T-helper 17 cell (primary cell): ENCODE measurements at places on chromosomes 3 and 15. TPM values are rescaled to one million over a fixed set of nuclear protein-coding genes. Genes with fewer than 3 reads are reported as not detected.

DNA sequence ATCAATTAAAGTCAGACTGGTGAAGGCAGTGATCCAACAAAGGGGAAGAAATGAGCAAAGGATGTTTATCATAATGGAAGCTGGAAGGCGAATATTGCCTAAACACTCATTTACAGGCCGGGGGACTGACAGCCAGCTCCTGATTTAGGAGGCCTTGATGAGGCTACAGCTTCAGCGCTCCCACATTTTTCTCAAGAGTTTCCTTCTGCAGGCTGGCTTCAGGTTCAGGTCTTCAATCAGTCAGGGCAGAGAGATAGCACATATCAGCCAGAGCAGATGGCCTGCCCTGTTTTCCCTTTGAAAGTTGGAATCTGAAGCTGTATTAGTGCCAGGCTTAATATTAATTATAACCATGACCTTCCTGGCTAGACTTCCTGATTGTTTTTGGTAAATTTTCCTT, 218.9 kb downstream of the SV2B start:
- no peak for DNase-seq

DNA sequence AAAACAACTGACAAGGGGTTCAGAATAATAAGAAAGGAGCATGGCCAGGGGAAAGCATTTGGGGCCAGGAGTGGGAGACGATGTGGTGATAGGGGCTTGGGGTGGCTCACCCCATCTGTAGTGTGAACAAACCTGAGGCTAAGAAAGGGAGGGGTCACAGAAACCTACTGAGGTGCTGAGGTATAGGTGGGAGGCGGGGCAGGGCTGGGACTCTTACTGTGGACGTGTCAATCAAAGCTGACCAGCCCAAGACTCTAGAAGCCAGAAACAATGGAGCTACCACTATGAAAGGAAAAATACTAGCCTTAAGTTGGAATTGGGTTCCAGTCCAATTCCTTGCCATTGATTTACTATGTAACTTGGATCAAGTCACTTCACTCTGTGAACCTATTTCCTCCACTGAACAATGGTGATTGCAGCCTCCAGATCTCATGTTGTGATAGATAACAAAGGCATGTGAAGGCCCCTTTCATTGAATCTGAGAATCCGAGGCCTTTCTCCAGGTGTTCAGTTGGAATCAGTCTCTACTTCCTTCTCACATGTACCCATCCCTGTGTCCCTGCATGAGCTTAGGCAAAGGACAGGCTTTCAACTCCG, 260.9 kb upstream of the HES1 start:
- no peak for DNase-seq

- DNase-seq, result no peak
Observed at GRCh38 chr3:117010318-117010717, 300.7 kb downstream of the TUSC7 start.

DNA sequence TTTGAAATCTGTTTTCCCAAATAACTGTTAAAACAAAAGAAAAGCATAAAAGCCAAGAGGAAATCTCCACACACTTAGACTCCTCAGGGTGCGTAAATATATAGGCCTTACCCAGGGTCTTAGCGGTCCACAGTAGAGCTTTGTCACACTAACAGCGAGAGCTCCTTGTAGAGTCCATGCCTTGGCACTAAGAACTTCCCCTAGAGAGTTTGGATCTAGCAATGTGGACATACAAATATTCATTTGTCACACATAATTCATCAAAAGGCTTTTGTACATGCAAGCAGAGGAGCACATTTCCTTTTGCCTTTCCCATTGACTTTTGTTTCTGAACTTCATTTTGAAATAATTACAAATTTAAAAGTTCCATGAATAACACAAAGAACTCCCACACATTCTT, 11.0 kb upstream of the SLMAP start:
- DNase-seq, result no peak

GRCh38 chr3:116473602-116474001, 28.3 kb upstream of the LSAMP start:
- no peak for DNase-seq

DNA sequence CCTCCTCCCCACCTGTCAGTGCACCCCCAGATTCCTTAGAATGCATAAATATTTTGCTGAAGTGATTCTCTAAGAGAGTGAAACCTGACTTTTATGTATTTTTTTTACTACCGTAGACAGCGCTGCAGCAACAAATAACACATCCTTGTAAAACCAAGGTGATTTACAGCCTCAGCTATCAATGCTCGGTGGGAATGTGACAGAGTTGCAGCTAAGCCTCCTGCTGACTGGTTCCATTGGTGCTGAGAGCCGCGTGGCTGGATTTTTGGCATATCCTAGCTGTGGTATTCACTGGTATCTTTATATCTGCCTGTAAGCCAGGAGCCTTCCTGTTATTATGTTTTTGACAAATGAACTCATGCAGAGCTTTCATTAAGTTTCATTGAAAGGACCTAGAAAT, 11.0 kb downstream of the FGD5 start:
- DNase-seq, result no peak

DNA sequence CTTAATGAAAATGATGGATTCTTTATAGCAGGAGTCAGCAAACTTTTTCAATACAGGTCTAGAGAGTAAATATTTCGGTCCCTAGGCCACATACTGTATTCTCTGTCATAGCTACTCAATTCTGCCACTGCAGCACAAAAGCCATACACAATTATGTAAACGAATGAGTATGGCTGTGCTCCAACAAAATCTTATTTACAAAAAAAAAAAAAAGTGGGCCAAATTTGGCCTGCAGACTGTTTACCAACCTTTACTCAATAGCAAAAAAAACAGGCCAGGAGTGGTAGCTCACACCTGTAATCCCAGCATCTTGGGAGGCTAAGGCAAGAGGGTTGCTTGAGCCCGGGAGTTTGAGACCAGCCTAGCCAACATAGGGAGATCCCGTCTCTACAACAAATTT, 41.1 kb downstream of the TTBK2 start:
- no peak for DNase-seq

Gene SLC12A1
- not detected for total RNA-seq

Gene PPP2R3A
- 0.13 TPM for total RNA-seq
